Natural killer cell (primary cell): ENCODE measurements at places on chromosomes 7 and 10.

DNA sequence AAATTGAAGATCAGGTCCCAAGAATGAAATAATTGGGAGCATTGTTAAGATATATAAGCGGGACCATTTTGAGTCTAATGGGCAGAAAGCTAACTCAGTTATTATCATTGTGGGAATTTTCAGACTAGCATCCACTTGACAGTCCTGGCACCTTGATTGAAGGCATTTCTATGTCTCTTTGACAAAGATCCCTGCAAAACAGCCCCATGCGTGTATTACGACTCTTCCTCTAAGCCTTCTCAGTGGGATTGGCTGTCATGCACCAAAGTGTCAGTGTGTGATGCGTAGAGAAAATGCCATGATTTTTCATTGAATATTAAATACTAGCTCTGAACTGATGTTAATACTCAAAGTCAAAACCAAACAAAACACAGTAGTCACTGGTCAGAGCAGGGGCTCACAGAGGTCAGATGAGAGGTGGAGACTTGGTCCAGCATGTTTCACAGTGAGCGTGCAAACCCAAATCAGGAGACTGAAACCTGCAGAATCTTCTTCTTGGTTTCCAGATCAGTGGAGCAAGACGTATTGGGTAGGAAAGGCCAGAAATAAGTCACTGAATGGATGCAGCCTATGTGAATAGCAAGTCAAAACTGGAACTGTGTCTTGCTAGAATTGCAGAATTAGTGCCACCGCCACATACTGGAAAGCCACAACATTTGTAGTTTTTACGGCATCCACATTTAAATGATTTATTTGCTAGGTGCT is 303.6 kb upstream of the AKR1E2 start:
- H3K27me3 ChIP-seq = no peaks in the 10 kb centered on the region
- H3K4me3 ChIP-seq = no peak overlapping the region

- peak overlapping the region; percentile 34 for H3K27ac ChIP-seq
- peaks cover 19% of the 10 kb centered on the region for H3K36me3 ChIP-seq
- DNase-seq = no peak
- H3K27me3 ChIP-seq = no peaks in the 10 kb centered on the region
- H3K4me3 ChIP-seq = no peak overlapping the region
- peaks cover 70% of the 10 kb centered on the region for H3K4me1 ChIP-seq
These were observed 9.4 kb downstream of the HNRNPF start for GRCh38 chr10:43399320-43400310.

- DNase-seq = no peak
- no peak overlapping the region for H3K4me3 ChIP-seq
- H3K27me3 ChIP-seq = no peaks in the 10 kb centered on the region
- no peak overlapping the region for H3K27ac ChIP-seq
These were observed 262.8 kb downstream of the DYNC1I1 start for GRCh38 chr7:96034940-96035727.

- H3K27ac ChIP-seq = no peak overlapping the region
- peaks cover 4% of the 10 kb centered on the region for H3K4me1 ChIP-seq
- no peak overlapping the region for H3K4me3 ChIP-seq
- H3K36me3 ChIP-seq = no peaks in the 10 kb centered on the region
These were observed 198.9 kb downstream of the REEP3 start for GRCh38 chr10:63720072-63720537.

DNA sequence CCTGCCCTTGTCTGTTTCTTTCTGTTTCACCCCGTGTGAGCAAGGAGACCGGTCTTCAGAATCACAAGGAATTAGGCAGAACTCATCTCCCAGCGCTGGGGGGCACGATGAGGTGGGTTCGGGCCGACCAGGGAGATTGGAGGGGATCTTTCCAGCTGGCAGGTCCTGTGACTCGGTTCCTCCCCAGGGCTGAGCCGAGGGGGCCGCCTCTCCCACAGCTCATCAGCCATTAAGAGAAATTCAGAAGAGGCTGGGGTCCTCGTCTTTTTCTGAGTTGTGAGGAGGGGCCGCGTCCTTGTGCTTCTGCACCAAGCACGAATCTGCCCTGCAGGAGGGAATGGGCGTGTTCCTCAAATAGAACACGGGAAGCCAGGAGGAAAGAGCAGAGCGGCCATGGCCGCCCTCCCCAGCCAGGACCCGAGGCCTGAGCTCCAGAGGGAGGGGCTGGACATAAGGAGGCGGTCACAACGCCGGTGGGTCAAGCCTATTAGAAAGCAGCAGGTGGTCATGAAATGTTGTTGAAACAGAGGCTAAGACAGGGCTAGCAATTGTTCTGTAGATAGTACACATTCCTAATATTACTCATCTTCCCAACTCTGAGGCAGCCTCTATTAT is 125.3 kb downstream of the ADARB2 start:
- no peaks in the 10 kb centered on the region for H3K4me1 ChIP-seq
- DNase-seq = no peak
- H3K4me3 ChIP-seq = no peak overlapping the region

- H3K27me3 ChIP-seq = no peaks in the 10 kb centered on the region
- no peak overlapping the region for H3K4me3 ChIP-seq
- no peak for DNase-seq
- no peak overlapping the region for H3K27ac ChIP-seq
- peaks cover 15% of the 10 kb centered on the region for H3K4me1 ChIP-seq
- H3K36me3 ChIP-seq = no peaks in the 10 kb centered on the region
These were observed 56.8 kb upstream of the SVIL start for GRCh38 chr10:29691564-29692072.

- H3K36me3 ChIP-seq = no peaks in the 10 kb centered on the region
- DNase-seq = no peak
- H3K4me1 ChIP-seq = no peaks in the 10 kb centered on the region
- H3K4me3 ChIP-seq = no peak overlapping the region
- H3K27ac ChIP-seq = no peak overlapping the region
- H3K27me3 ChIP-seq = no peaks in the 10 kb centered on the region
These were observed 213.6 kb upstream of the DPP6 start for GRCh38 chr7:153838591-153838990.

DNA sequence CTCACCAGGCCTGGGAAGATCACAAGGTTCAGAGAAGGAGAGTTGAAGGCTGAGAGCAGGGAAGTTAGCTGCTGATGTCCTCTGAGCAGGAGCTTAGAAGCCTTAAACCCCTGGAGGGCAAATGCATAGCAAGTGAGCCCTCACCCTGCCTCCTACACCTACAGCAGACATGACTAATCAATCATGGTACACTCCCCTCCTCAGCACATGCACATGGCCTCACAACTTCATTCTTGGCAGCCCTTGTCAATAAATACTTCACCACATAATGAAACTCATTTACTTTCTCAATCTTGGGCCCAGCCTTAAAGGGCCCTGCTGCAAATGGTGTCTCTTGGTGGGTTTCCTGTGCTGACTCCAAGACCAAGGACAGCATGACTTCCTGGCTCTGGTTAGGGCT is 12.9 kb downstream of the MMRN2 start:
- H3K27ac ChIP-seq = no peak overlapping the region
- peaks cover 3% of the 10 kb centered on the region for H3K4me1 ChIP-seq
- no peak for DNase-seq
- no peak overlapping the region for H3K4me3 ChIP-seq
- H3K36me3 ChIP-seq = no peaks in the 10 kb centered on the region

- H3K27me3 ChIP-seq = no peaks in the 10 kb centered on the region
- no peak overlapping the region for H3K4me3 ChIP-seq
- no peaks in the 10 kb centered on the region for H3K36me3 ChIP-seq
- DNase-seq = no peak
- no peaks in the 10 kb centered on the region for H3K4me1 ChIP-seq
These were observed 95.7 kb downstream of the RBM20 start for GRCh38 chr10:110739811-110740271.

DNA sequence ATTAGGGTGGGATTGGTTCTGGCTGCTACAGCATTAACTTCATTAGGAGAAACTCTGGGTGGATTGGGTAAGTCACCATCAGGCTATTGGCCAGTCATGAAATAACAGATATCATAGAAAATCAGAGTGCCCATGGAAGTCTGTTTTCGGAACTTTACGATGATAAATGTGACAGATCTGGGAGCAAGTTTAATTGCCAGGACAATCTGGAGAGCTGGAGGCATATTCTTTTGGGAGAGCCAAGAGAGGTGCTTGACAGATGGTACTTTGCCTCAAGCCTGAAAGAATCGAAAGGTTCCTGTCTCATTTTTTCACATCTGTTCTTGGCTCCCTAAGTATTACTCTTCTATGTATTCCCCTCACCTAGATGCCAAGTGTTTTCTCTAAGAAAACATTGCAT is 369.9 kb downstream of the CNTNAP2 start:
- H3K27ac ChIP-seq = no peak overlapping the region
- no peak for DNase-seq
- no peak overlapping the region for H3K4me3 ChIP-seq
- no peaks in the 10 kb centered on the region for H3K4me1 ChIP-seq
- H3K27me3 ChIP-seq = no peaks in the 10 kb centered on the region

- H3K4me3 ChIP-seq = no peak overlapping the region
- DNase-seq = no peak
- H3K27ac ChIP-seq = no peak overlapping the region
These were observed 81.6 kb upstream of the ICA1 start for GRCh38 chr7:8343556-8343955.

DNA sequence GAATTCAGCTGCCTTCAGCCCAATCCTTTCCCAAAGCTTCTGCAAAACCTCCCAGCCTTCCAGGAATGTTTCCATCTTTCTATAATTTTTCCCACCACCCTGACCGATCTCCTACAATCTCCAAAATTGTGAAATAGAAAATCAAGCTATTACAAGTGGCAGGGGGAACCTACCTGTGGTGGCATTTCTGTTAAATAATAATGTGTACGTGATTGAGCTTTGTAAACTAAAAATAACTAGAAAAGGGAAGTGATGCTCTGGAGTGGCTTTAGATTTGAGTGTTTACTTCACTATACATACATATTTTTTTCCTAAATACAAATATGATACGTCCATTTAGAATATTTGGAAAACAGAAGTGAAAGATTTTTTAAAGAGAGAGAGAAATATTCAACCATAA is 593.6 kb downstream of the GRM8 start:
- no peaks in the 10 kb centered on the region for H3K36me3 ChIP-seq
- H3K4me1 ChIP-seq = no peaks in the 10 kb centered on the region
- no peak for DNase-seq
- no peak overlapping the region for H3K4me3 ChIP-seq
- H3K27me3 ChIP-seq = no peaks in the 10 kb centered on the region

DNA sequence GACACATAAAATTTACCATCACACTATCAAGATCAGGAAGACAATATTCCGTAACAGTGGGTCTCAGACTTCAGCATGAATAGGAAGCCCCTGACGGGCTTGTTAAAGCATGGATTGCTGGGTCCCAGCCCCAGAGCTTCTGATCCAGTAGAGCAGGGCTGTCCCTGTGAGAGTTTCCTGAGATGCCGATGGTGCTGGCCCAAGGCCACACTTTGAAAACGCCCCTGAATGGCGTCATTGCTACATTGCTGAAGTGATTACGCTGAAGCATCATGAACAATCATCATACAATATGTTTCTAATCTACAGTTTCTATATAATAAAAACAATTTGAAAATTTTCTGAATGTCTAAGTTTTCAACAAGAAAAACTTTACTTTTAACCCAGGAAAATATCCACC is 38.0 kb upstream of the TMEM72 start:
- H3K27ac ChIP-seq = no peak overlapping the region
- H3K4me3 ChIP-seq = no peak overlapping the region
- H3K27me3 ChIP-seq = no peaks in the 10 kb centered on the region
- no peaks in the 10 kb centered on the region for H3K36me3 ChIP-seq
- no peaks in the 10 kb centered on the region for H3K4me1 ChIP-seq

- H3K4me3 ChIP-seq = no peak overlapping the region
- peaks cover 2% of the 10 kb centered on the region for H3K27me3 ChIP-seq
- H3K36me3 ChIP-seq = no peaks in the 10 kb centered on the region
- no peak overlapping the region for H3K27ac ChIP-seq
- peaks cover 11% of the 10 kb centered on the region for H3K4me1 ChIP-seq
These were observed 53.8 kb downstream of the PROSER2 start for GRCh38 chr10:11876805-11877590.

DNA sequence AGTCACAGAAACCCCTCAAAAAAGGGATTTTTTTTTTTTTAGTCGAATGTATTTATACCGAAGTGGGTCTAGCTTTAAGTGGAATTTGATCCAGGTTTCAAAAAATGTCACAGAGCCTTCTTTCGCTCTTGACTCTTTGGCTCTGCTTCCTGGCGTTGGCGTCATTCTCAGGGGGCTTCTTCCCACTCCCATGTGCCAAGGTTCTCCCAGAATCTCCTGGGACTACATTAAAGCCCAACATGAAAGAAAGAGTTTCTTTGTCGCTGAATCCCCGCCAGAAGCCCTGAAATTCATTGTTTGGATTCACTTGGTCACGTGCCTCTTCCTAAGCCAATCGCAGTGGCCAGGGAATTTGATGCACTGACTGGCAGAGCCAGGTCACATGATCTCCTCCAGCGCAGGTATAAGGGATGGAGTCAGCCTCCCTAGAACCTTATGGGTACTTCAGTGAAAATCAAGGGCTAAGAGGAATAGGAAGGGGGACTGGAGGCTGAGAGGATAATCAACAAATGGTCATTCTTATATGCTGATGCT is 101.2 kb downstream of the RPS24 start:
- H3K36me3 ChIP-seq = no peaks in the 10 kb centered on the region
- H3K27ac ChIP-seq = no peak overlapping the region
- no peaks in the 10 kb centered on the region for H3K27me3 ChIP-seq
- H3K4me1 ChIP-seq = no peaks in the 10 kb centered on the region
- no peak overlapping the region for H3K4me3 ChIP-seq
- DNase-seq = no peak

GRCh38 chr7:19119372-19119771 is 1.9 kb upstream of the TWIST1 start:
- H3K4me1 ChIP-seq = peaks cover 20% of the 10 kb centered on the region
- peaks cover 53% of the 10 kb centered on the region for H3K27me3 ChIP-seq
- H3K4me3 ChIP-seq = no peak overlapping the region
- DNase-seq = no peak

GRCh38 chr10:42975558-42976340 is 101.1 kb upstream of the RET start:
- no peak for DNase-seq
- no peak overlapping the region for H3K27ac ChIP-seq
- no peak overlapping the region for H3K4me3 ChIP-seq
- H3K27me3 ChIP-seq = no peaks in the 10 kb centered on the region

DNA sequence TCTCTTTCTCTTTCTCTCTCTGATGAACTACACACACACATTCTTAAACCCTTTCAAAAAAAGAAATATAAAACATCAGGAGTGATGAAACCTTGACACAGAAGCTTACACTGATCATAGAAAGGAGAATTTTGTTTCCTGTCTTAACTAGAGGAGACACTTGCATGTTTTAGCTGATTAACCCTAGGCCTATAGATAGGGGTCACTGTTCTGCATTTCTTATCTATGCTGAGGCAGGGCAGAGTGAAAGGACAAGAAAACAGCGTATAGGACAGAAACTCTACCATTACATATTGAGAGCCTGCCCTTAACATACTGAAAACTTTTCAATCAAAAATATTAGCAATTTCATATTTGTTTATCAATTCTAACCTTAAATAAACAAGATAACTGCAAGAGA is 680.6 kb upstream of the MBL2 start:
- no peaks in the 10 kb centered on the region for H3K36me3 ChIP-seq
- H3K4me3 ChIP-seq = no peak overlapping the region
- no peak overlapping the region for H3K27ac ChIP-seq
- no peak for DNase-seq

GRCh38 chr10:85618841-85619240 is 747.8 kb downstream of the GRID1 start:
- H3K36me3 ChIP-seq = no peaks in the 10 kb centered on the region
- H3K27me3 ChIP-seq = no peaks in the 10 kb centered on the region
- no peak for DNase-seq

GRCh38 chr7:73717991-73718405 is 1.5 kb downstream of the STX1A start:
- H3K36me3 ChIP-seq = no peaks in the 10 kb centered on the region
- H3K27ac ChIP-seq = peak overlapping the region; percentile 65
- peak; percentile 73 for DNase-seq
- H3K4me1 ChIP-seq = peaks cover 42% of the 10 kb centered on the region
- H3K4me3 ChIP-seq = peak overlapping the region; percentile 65

GRCh38 chr10:11462071-11462470 is 149.4 kb downstream of the USP6NL start:
- H3K4me1 ChIP-seq = no peaks in the 10 kb centered on the region
- no peaks in the 10 kb centered on the region for H3K27me3 ChIP-seq
- no peak overlapping the region for H3K4me3 ChIP-seq
- H3K27ac ChIP-seq = no peak overlapping the region
- H3K36me3 ChIP-seq = peaks cover 6% of the 10 kb centered on the region
